Right ventricle myocardium inferior (tissue), 1 donor: ENCODE measurements at places on chromosomes 7 and 10. TPM values are rescaled to one million over a fixed set of nuclear protein-coding genes. Genes with fewer than 3 reads are reported as not detected.

DNA sequence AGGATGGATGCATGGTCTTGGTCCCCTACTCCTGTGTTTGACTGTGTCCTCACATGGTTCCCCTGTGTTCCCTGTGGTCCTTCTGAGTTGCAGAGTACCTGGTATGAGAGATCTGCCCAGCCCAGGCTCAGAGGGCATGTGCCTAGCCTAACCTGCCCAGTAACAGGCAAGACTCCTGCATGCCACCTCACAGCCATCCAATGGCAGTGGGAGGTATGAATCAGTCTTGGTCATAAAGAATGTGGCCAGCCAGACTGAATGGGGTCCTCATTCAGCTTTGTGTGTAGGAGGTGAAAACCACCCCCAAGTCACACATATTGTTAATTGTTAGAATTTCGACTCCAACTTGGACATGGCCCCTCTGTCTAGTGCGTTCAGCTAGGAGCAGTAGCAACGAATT lies 17.2 kb upstream of the GPR158 start:
- DNase-seq, result no peak

- DNase-seq, result no peak
These were observed 78.4 kb downstream of the CUL2 start for GRCh38 chr10:35011771-35012191.

Gene LIPK
- not detected for total RNA-seq

Gene UPP1
- total RNA-seq, result 20.9 TPM

GRCh38 chr10:49347342-49347741 lies 48.4 kb downstream of the C10orf71 start:
- DNase-seq, result no peak

Gene ACBD7
- total RNA-seq, result not detected

DNA sequence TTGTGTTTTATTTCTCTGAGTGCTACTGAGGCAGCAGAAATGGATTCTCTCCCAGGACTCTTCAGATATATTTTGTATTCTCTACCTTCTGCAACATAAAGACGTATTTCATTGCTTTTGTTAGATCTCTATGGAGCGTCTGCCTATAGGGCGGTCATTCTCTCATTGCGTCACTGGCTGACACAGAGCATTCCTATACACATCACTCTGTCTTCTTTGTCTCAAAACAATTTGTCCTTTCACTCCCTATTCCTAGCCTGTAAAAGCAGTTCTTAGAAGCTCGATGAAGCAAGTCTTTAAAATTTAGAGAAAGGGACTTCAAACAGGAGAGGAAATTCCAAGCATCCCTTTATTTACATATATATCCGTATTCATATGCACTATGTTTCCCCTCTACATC lies 120.6 kb downstream of the CPED1 start:
- no peak for DNase-seq

Gene WNT8B
- total RNA-seq, result not detected

- no peak for DNase-seq
These were observed 142.6 kb upstream of the NEBL start for GRCh38 chr10:21039721-21040120.

DNA sequence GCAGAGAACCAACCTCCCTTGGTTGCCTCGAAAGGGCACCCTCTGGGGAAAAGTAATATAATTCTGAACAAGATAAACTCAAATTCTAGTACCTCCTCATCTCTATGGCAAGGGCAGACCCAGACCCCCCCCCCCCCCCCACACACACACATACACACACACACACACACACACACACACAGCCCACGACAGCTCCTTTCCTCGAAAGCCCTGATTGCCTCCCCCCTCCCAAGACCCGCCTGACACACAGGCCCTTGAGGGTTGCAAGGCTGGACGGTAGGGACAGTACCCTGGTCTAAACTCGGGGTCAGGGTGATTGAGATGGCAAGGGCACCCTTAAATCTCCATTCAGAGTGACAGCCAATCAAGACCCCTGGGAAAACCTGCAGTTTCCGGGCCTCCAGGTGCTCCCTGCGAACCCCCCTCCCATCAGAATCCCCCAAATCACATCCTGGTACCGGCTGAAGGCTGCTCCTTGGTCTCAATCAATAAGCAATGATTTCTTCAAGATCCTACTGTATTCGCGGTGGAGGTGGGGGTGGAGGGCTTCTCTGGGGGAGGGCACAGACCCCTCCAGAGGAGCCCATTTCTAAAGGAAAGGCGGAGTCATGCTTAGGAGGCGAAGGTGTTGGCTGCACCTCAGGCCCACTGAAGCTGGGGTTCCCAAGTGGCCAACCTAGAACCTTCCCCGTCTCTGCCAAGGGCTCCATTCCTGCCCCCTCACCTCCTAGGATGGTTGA lies 100.7 kb downstream of the HIP1 start:
- no peak for DNase-seq

Gene IPMK
- 2.5 TPM for total RNA-seq

DNA sequence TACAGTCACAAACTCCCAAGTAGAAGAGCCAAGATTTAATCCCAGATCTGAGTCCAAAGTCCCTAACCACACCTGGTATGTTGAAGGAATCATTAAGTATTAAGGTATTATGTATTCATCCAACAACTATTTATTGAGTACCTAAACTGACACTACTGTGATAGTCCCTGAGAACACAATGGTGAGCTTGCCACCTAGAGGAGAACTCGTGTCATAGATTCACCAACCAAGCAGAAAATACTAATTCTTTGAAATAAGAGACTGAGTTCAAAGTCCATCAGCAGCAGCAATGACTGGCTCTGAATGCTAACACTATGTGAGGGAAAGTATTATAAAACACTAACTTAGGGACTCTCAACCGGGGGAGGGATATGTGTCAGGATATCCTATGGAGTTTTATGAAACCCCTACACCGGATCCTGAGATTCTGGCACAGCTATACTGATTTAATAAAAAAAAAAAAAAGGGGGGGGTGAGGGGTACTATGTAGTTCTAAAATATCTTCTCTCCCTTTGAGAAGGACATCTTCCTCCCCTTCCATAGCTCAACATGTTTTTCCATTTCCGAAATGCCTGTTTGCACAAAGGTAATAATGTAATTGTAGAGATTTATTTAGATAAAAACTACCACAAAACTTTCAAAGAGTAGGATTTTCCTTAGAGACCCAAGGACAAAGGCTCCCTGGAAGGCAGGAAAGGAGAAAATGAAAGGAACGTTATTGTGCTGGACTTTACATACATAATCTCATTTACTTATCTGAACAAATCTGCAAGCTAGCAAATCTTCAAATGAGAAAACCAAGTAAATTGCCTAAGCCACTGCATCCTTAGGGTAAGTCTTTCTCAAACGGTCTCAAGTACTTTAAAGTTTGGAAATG lies 1.6 kb downstream of the NCOA4 start:
- DNase-seq, result no peak

Gene OGDHL
- total RNA-seq, result 1.9 TPM

DNA sequence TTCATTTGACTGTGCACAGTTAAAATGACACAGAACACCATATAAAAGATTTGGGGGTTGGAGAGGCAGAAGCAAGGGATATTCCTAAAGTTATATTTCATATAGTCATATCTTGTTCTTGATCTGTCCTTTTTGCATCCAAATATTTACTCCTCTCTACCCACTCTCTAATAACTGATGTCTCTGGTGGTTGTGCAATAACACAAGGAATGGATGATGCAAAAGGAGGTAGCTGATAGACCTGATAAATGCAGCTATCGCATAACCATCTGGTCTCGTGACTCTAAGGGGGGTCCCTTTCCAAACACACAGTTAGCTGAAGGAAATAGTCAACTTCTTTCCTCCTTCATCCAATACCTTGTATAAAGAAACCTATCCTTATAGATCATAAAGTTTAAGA lies 123.1 kb downstream of the POLR1F start:
- DNase-seq, result no peak

DNA sequence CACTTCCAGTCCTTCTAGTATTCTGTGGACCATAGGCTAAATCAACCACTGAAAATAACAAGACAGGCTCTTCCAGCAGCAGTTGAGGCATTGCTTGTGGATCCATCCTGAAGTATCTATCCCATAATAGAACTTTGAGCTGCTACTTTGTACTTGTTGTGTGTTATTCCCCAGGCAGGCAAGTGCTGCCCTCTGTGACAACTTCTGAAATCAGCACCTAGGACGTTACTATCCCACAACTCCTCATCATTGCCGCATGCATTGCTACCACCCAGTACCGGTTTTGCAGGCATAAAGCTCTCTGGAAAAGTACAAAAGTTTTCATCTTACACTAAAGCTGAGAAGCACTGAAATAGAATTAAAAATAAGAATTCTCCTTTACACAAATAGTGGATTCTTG lies 145.3 kb downstream of the HTR7 start:
- DNase-seq, result no peak

DNA sequence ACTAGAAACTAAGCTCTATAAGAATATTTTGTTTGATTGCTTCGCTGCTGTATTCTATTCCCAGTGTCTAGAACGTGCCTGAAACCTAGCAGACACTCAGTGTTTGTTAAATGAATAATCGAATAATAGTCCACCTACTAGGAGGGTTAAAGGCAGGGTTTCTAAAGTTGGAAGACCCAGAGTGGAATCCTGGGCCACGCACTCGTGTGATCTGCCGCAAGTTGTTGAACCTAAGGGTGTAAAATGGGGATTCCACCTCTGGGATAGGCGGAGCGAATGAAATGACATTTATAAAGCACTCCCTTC lies 702 bp upstream of the AGFG2 start:
- no peak for DNase-seq

DNA sequence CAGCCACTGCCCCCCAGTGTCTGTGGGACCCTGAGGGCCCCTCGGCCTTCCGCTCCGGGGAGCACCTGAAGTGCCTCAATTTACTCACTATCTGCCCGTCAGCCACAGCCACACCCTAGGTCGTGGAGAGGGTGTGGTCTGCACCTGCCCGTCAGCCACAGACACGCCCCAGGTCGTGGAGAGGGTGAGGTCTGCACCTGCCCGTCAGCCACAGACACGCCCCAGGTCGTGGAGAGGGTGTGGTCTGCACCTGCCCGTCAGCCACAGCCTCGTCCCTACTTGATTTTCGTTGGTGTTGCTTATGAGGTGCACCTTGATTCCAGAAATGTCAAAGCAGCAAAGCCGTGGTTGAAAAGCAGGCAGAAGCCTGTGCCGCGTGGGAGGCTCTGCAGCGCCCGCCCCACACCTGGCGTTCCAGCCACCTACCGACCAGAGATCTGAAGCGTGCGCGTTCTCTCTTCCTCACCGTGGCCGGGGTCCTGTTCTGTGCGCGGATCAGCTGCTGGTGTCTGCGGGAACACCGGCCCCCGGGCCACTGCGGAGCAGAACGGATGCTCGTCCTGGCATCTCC lies 101.6 kb downstream of the DYNC2I1 start:
- DNase-seq, result no peak

- no peak for DNase-seq
These were observed 185.4 kb upstream of the IMMP2L start for GRCh38 chr7:111747718-111748117.

Gene SVOPL
- total RNA-seq, result not detected

DNA sequence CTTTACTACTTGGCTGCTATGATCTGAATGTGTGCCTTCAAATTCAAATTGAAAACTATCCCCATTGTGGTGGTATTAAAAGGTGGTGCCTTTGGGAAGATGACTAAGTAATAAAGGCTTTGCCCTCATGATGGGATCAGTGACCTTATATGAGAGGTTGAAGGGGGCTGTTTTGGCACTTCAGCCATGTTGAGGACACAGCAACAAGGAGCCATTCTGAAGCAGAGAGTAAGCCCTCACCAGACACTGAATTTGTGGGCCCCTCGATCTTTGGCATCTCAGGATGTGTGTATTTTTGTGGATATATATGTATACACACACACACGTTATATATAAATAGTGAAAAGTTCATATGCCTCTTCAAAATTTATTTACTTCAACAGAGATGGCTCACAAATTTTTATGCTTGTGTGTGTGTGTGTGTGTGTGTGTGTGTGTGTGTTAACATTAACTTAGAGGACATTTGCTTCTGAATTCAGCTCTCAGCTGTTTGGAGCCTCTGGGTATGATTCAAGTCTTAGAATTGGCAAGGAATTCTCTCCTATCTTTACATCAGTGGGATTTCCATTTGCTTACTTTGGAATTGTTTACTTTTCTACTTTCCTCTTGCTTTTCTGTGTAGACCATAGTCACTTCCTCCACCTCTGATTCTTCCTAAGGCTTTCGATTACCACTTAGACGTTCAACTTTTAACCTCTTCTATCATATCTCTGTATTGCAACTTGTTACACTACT lies 66.6 kb downstream of the MAGI2 start:
- DNase-seq, result no peak

DNA sequence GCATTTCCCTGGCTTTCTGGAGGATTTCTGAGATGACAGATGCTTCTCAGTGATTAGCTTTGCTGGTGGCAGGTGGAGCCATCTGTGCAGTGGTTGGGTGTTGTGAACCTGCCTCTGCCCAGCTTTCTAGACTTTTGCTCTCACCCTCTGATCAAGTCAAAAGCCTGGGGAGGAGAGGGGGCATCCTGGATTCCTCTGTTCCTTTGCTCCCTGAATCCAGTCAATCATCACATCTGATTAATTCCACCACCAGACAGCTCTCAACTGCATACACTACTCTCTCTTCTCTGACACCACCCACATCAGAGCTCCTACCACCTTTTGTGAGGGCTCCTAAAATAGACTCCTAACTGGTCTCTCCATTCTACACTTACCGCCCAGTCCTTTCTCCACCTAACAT lies 283.5 kb downstream of the WDR11 start:
- no peak for DNase-seq

GRCh38 chr10:33423154-33423529 lies 88.7 kb upstream of the NRP1 start:
- DNase-seq, result no peak

Gene PLEKHS1
- not detected for total RNA-seq

Gene C7orf57
- total RNA-seq, result not detected

DNA sequence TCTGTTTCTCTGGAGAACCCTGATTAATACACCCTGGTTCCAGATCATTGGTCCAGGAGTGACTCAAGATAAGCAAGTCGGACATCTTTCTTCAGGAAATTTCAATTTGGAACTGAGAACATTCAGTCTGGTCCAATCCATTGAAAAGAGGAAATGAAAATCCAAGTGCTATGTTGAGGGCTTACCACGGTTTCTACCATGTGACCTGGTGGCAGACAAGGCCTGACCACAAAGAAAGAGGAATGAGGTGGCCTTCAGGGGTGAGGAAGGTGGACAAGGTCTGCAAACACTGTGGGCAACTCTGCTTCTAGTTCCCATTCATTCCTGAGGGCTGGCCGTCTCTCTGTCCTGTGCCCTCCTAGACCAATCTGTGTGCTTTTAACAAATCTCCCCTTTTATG lies 149.2 kb upstream of the GHITM start:
- DNase-seq, result no peak

Gene DRGX
- not detected for total RNA-seq

DNA sequence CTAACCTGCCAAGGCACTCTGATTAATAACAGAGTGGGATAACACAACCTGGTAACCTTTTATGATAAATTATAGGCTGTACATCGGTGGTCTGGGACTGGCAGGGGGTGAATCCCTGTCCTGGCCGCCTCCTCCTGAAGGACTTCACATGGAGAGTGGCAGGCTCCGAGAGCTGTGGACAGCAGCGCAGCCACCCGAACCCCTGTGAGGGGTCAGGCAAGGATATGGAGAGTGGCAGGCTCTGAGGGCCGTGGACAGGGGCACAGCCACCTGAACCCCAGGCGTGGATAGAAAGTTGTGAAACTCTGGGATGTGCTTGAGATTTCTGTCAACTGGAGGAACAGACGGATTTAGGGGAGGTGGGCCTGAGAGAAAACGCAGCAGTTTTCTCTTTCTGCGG lies 107.0 kb upstream of the MGMT start:
- DNase-seq, result no peak
